GDM1 (cell line): ENCODE measurements at places on chromosomes 2 and 18.

GRCh38 chr2:11056614-11057013 lies 98.7 kb upstream of the SLC66A3 start:
- no peak for DNase-seq

GRCh38 chr2:16330012-16330411 lies 335.6 kb downstream of the CYRIA start:
- DNase-seq = no peak

DNA sequence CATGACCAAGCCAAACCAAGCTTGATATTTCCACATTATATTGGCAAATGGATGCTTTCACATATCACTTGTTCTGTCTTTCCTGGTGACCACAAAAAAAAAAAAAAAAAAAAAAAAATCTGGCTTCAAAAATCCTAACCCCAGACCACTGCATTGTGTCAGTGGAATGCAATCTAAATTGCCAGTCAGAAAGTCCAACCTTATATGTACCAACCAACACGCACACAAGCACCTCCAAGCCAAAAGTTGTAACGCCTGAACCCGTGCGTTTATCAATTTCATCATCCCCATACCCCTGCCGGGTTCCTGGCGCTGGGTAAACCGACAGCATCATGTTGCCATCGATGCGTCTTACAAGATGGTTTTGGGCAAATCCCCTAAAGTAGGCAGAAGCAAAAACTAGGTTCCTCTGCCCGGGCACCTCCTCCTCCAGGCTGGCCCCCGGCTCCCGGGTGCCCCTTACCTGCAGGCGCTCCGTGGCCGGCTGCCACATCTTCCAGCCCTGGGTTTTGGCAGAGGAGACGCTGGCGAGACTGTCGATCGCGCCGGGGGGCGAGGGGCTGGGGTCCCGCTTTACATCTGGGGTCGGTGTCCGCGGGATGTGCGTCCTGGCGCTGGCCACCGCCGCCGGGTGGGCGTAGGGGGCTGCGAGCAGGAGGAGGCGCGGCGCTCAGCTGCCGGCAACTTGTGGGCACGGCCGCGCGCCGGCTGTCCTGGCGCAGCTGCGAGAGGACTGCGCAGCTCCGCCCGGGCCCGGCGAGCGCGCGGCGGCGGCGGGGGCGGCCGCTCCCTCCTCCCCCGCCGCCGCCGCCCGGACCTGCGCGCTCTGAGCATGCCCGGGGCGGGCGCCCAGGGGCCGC lies at the start of gene PID1:
Gene PID1, minus strand, starts transcription at position 737 of the 860 bp plus-strand sequence. Its CDS starts 244 bp downstream, at position 493.
- no peak for DNase-seq

DNA sequence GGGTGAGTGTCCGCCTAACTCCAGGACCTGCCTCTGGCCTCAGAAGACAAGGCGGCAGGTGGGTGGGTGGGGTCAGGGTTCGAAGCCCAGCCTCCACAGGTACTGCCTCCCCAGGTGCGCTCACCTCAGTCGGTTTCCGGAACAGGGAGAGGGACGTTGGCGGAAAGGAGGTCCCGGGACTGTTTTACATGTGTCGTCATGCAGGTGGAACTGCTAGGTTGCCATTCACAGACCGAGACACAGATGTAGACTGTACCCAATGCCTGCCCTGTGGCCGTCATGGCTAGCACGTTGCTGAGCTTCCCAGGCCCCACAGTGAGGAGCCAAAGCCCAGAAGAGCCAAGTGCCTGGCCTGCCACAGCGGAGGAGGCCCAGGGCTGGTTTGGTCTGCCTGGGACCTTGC lies 284.0 kb upstream of the HS6ST1 start:
- no peak for DNase-seq

GRCh38 chr2:15560140-15560987 lies 770 bp downstream of the NBAS start:
- no peak for DNase-seq

DNA sequence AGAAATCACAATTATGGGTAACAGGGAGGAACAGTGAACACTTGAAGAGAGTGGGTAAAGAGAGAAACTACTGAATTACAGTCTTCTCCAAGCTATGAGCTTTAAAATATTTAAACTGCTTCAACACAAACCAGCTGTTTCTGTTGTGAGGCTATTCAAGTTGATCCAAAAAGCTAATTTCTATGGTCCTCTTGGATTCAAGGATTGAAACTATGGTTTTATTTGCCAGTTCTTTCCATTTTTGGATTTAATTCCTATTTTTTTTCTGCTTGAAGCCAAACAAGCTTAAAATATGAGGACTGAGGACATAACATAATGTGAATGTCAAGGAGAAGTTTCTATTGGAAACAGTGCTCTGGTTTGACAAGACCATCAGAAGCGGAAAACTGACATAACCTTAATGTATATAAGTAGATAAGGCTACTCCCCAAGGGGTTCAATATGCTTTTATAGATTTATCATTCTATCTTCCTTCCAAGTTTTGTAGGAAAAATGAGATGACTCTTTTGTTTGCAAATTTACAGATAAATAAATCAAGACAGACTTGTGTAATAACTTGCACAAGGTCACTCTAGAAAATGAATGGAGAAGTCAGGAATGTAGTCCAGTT lies 60.7 kb upstream of the AQP4 start:
- DNase-seq = no peak

DNA sequence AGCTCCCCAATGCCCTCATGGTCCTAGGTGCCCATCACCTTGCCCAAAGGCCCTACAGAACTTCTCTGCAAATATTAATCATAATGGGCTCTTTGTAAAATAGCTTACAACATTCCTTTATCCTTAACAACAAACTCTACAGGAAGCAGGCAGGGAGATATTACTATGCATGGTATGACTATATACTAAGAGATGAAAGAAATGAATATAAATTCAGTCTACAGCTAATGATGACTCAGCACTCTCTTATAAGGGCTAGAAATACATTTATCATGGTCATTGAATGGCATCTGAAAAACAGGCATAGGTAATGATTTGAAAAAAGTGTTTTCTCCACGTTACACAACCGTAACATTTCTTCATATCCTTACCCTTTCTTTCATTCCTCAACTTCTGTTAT lies 254.8 kb upstream of the DSEL start:
- no peak for DNase-seq

- no peak for DNase-seq
These were observed 81.3 kb downstream of the DGKD start for GRCh38 chr2:233435436-233436190.

DNA sequence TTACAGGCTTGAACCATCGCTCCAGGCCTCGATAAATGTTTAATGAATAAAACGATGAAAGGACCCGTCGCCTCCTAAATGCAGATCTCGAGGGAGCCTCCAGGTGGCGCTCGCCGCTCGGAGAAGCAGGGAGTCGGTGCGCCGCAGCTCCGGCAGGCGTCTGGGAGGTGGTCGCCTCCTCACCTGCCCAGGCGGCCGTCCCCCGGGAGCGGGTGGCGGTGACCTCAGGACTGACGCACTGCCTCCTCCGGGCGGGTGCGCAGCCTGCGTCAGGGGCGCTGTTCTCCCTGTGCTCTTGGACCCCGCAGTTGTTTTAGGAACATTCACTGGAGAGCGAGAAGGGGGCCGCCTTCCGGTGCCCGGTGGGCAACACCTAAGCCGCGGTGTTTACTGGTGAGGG lies 38.6 kb upstream of the POLE4 start:
- peak; percentile 11 for DNase-seq

GRCh38 chr18:9950289-9951016 lies 36.6 kb downstream of the VAPA start:
- no peak for DNase-seq

GRCh38 chr2:239880396-239880795 lies 144.7 kb downstream of the NDUFA10 start:
- no peak for DNase-seq

GRCh38 chr18:58788470-58788869 lies 76.2 kb upstream of the ZNF532 start:
- DNase-seq = no peak

GRCh38 chr18:69658103-69658502 lies 257.4 kb downstream of the DOK6 start:
- DNase-seq = no peak

GRCh38 chr2:10579876-10580514 lies 109.8 kb downstream of the NOL10 start:
- no peak for DNase-seq

- DNase-seq = no peak
These were observed 119.0 kb upstream of the TMEFF2 start for GRCh38 chr2:192313773-192314172.

- no peak for DNase-seq
These were observed 26.6 kb upstream of the SLC14A2 start for GRCh38 chr18:45588376-45589355.

DNA sequence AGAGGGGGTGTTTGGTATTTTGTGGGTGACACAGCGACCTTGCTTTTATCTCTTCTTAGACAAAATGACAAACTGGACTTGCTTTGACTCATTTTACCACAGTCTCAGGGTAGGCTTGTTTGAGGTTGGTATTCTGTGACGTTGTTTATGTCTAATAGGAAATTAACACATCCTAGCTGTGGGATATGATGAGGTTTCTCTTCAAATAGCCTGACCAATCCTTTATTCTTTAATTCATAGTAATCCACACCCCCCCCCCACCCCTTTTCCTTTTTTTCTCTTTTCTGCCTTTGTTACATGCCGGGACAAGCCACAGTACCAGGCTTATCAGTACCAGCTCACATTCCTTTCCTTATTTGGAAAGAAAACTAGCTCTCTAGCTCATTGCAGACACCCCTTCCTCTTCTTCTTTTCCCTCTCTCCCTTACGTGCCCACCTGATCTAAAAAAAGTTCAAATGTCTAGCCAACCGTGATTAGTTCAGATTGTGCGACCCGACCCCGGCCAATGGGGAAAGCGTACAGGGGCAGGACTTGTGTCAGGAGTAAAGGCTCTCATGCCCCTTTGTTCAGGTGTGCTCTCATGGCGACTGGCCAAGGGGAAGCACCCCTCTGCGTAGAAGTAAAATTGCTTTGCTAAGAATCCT lies 52.2 kb upstream of the PTPRM start:
- DNase-seq = no peak

- DNase-seq = no peak
These were observed 30.7 kb downstream of the INPP5D start for GRCh38 chr2:233090879-233091278.

DNA sequence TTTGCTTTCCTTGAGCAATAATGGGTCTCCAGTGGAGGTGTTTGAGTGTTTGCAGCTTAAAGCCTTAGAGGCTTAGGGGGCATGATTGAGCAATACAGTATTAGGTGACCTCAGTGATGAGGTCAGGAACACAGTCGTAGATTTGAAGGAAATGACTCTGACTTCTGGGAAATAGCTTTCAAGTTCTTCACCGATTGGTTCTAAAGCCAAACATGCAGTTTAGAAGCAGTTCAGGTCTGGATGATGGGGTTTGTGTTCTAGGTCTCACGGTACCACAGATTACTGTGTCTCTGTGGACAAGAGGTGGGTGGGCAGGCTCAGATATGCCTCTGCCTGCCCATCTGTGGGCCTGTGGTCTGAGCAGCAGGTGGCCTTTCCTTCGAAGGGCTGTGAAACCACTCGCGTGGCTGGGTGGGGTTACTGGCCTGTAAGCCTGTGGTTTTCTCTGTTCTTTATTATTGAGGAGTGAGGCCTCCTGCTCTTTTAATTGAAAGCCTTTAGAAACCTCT lies 7.8 kb downstream of the MTHFD2 start:
- DNase-seq = no peak

DNA sequence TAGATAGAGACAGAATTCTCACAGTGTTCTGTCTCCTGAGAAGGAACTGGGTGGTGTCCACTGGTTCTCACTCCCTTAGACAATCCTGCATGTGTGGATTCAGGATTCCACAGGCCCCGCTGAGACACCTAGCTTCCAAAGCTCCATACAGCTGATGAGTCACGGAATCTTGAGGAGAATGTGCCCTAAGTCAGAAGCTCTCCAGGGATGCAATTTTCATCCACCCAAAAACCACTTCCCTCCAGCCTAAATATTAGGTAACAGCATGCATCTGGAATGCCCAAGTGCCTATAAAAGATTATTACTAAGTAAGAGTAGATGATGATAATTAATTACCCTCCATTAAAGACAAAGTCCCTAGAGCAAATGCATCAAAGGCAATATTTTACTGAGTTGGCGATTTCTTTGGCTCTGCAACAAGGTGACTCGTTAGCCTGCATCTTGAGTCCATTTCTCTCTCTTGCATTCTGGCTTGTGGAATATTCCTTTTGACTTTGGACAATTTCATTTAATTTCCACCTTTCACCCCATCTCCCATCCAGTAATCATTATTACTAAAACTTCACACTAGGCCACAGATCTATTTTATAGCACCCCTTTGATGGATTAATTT lies 475.1 kb downstream of the TNS1 start:
- no peak for DNase-seq

GRCh38 chr2:166972418-166972817 lies 84.1 kb downstream of the XIRP2 start:
- DNase-seq = no peak

DNA sequence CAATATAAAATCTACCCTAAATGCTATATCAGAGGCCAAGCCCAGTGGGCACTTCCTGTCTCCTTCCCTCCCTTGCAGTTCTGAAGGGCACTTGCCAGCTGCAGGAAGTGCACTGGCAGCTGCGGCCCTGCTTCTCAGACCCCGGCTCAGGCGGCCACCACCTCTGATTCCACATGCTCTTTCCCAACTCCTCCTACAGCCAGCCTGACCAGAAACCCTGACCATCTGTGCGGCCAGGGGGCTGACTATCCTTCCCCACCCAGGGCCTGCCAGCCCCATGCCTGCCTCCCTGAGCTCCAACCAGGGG lies 88.6 kb downstream of the ZBTB7C start:
- no peak for DNase-seq

- peak; percentile 8 for DNase-seq
These were observed 232.8 kb downstream of the GRB14 start for GRCh38 chr2:164388511-164388910.

- no peak for DNase-seq
These were observed 16.4 kb downstream of the MTCL1 start for GRCh38 chr18:8721716-8722115.

GRCh38 chr18:40163254-40163653 lies 1791.8 kb upstream of the PIK3C3 start:
- no peak for DNase-seq

GRCh38 chr2:68418855-68419254 lies 48.2 kb downstream of the FBXO48 start:
- DNase-seq = no peak

GRCh38 chr2:71045865-71046548 lies 22.4 kb upstream of the NAGK start:
- no peak for DNase-seq

GRCh38 chr2:127004893-127005600 lies 101.9 kb downstream of the BIN1 start:
- no peak for DNase-seq

DNA sequence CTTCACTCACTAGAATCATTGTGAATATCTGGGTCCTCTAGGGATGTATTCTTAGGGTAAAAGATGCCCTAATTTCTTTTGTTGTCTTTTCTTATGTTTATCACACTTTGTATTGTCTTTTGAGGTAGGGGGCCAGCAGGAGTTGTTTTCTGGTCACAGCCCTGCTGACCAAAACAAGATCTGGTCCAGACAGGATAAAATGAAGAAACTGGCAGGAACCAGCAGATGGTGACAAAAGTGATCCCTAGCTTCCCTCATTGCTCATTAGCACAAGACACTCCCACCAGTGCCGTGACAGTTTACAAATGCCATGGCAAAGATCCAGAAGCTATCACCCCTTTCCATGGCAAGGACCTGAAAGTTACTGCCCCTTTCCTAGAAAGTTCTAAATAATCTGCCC lies 81.7 kb upstream of the CCDC85A start:
- DNase-seq = no peak
